ENCODE measurements at places on chromosomes 13 and 19.

DNA sequence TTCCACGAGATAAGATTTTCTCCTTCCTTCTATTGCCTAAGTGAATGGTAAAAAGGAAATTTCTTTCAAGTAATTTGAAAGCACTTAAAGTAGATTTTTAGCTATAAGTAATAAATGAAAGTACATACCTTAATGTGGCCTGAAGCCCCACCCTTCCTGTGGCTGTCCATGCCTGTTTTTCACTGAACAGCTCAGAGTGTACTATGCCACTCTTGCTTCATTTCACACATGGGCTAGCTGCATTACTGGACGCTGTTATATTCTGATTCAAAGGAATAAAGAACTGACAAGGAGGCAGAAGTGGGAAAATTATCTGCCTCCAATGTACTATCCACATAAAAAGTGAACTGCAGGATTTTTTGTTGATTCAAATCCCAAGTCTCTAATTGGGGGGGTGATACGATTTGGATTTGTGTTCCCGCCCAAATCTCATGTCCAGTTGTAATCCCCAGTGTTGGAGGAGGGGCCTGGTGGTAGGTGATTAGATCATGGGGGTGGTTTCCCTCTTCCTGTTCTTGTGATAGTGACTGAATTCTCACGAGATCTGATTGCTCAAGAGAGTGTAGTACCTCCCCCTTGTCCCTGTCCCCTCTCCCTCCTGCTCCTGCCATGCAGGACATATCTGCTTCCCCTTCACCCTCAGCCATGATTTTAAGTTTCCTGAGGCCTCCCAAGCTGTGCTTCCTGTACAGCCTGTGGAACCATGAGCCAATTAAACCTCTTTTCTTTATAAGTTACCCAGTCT is 154.7 kb upstream of the SGCG start:
- no peak for DNase-seq

- peak; percentile 74 for DNase-seq
These were observed 10.5 kb upstream of the SMG9 start for GRCh38 chr19:43765109-43765876.

- no peak for DNase-seq
These were observed 14.3 kb downstream of the MRPS12 start for GRCh38 chr19:38944981-38945506.

- DNase-seq, result no peak
These were observed 62.3 kb downstream of the ITGBL1 start for GRCh38 chr13:101514695-101515275.

- DNase-seq, result no peak
These were observed 11.1 kb upstream of the BCL3 start for GRCh38 chr19:44737238-44738071.

GRCh38 chr13:19818223-19818842 is 35.6 kb upstream of the PSPC1 start:
- DNase-seq, result peak; percentile 36

DNA sequence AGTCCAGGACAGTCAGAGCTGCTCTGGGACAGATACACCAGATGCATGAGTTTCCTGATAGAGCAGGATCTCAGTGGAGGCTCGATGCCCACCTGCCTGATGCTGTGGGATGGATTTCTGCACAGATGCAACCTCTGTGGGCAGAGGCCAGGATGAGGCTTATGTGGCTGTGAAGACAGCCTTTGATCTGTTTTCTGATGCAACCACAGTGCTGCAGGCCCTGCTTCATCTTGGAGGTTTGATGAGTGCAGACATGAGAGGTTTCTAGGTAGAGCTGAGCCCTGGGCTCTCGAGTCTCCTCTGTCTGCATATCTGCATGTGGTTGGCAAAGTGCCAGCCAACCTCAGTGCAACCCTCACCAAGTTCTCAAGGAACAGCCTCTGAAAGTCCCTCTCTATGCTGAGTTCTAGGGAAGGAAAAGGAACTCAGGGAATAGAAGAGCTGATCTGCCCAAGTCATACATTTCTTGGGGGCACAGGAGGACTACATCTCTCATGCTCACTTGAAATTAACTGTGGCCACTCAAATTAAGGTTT is 23.1 kb upstream of the TSHZ3 start:
- no peak for DNase-seq

DNA sequence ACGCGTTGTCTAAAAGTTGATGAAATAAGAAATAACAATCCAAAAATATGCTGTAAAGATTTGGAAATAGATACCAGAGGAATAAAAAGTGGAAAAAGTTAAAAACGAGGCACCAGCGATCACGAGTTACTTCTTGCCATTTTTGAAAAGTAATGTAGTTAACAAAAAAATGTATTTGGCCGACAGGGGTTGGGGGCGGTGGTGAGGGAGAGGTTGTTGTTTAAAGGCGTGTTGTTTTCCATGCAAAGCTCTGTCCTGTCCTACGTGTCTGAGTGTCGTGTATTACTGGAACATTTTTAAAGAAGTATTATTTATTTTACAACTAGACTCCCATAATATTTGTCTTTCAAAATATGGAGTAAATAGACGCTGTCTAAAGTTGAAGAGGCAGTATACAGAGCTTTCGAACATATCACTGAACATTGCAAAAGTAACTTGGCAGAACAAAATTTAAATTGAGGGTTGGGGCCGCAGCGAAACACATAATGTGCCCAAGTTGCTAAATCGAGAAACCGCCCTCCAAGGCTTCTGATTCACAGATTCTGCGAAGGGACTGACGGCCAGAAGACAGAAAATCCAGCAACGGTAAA is 823 bp downstream of the FBXO17 start:
- no peak for DNase-seq

GRCh38 chr19:45499196-45500180 is 1.2 kb downstream of the PPM1N start:
- peak; percentile 69 for DNase-seq

DNA sequence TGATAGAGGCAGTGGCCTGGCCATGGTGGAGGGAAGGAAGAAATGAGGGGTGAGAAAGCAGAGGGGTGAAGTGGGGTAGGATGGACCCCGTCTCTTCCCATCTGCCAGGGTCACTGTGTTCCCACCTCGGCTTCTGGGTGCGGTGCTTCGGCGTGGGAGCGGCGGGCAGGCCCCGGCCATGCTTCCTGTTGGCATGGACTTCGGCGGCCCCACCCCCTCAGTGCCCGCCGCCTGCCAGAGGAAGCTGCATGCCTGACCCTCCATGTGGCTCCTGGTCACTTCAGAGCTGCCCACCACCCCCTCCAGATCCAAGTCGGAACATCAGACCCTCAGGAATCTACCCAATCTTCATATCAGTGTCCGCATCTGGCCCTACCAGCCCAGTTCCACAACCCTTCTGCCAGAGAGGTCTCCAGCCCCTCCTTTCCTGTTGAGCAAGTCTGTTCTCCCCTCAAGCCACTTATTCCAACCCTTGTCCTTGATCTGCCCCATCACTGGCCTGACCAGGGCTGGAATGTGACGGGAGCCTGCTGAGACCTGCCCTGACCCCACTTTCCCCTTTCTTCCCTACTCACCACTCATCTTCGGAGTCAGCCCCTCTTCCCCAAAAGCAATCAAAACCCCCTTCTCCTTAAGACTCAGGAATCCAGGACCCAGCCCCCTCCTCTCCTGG is 1.5 kb downstream of the KCNN4 start:
- DNase-seq, result no peak

DNA sequence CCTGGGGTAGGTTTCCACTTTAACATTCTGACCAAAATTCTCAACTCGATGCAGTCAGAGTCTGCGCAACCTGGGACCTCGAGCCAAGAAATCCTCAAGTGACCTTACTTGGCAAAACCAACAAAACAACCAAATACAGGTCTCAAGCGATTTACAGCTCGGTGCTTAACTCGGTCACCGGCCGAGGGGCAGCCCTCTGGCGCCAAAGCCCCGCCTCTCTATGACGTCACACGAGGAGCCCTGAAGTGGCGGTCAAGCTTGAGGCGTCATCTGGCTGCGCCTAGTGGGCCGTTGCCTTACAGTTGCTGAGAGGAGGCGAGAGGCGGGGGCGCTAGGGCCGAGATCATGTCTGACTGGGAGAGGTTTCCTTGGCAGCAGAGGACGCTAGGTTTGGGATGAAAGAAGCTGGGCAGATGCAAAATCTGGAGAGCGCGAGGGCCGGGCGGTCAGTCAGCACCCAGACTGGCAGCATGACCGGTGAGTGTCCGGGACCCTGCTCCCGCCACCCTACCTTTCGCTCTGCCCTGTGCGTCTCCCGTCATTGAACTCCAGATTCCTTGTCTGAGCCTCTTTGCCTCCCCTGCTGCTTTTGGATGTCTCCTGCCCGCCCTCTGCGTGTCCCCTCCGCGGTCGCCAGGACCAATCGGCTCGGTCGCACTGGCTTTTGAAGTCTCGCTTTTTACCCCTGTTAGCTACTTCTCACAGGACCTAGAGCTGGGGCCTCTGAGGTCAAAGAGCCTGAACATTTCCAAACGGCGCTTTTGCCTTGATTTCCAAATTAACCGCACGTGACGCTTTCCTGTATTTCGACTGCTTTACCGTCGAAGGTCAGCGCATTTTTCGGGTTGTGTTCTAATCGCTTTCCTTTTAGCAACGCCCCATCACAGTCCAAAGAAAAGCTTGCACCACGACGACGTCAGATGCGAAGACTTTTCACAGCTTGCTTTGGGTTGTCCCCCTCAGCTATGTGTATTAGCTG is at the start of gene CDADC1:
Gene CDADC1 (plus strand): TSS at position 283 of the 979 bp plus-strand sequence. CDS start 113 bp downstream, at position 396.
- peak; percentile 82 for DNase-seq

DNA sequence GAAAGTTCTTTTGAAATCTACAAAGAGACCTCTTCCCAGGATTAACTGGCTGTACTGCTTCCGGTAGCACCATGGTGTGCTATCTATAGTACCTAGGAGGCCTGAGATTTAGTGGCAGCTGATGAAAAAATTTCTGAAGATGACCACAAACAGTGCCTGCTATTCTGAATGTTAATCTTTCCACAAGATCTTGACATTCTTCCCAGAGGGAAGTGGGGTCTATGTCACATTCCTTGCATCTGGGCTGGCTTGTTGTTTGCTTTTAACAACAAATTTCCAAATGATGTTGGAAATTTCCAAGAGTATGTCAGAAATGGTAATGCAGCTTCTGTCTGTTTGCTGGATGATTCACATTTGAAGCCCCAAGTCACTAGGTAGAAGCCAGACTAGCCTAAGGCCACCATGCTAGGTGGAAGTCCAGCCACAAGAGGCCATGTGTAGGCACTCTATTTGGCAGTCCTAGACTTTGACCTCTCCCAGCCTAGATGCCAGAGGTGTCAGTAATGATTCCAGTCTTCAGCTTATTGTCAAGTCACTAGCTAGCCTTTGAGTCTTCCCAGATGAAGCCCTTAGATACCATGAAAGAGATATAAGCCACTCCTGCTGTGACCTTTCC is 22.1 kb downstream of the SPART start:
- no peak for DNase-seq

DNA sequence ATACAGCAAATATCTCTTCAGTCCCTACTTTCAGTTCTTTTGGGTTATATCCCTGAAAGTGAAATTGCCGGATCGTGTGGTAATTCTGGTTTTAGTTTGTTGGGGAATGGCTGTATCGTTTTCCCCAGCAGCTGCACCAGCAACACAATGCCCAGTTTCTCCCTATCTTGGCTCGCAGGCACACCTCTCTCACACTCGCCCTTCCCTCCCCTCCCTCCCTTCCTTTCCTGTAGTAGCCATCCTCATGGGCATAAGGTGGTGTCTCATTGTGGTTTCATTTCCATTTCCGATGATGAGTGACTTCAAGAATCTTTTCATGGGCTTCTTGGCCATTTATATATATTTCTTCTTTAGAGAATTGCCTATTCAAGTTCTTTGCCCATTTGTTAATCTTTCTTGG is 8.6 kb upstream of the GPR18 start:
- no peak for DNase-seq

GRCh38 chr13:68019901-68020300 is 789.8 kb upstream of the PCDH9 start:
- no peak for DNase-seq

DNA sequence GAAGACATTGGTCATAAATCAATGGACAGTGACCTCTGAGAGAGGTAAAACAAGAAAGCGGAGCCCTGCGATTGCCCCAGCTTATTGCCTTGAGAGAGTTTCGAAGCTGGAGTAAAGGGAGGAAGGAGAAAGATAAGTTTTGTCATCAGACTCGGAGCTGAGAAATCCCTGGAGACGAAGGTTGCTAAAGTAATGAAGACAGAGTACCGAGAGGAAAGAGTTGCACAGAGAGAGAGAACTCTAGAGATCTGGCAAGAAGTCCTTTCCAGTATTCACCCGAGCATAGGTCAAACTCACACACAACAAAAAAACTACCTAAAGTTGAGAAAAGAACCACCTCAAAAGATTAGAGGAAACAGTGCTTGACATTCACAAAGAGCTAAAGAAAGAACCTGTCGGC is 472.0 kb downstream of the DACH1 start:
- no peak for DNase-seq

DNA sequence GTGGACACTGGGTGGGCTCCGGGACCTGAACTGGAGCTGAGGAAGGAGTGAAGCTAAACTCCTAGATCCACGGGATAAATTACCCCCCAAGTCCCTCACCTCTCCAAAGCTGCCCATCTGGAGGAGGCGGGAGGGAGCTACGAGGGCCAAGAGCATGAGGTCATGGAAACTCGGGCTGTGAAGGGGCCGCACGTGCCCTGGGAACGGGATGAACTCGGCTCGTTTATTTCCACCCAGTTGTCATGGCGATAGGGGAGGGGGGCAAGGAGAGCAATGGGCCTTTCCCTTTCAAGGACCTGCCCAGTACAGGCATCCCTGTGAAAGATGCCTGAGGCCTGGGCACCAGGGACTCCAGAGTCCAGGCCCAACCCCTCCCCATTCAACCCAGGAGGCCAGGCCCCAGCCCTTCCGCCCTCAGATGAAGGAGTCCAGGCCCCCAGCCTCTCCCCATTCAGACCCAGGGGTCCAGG is 3.8 kb downstream of the PPP1R12C start:
- no peak for DNase-seq

DNA sequence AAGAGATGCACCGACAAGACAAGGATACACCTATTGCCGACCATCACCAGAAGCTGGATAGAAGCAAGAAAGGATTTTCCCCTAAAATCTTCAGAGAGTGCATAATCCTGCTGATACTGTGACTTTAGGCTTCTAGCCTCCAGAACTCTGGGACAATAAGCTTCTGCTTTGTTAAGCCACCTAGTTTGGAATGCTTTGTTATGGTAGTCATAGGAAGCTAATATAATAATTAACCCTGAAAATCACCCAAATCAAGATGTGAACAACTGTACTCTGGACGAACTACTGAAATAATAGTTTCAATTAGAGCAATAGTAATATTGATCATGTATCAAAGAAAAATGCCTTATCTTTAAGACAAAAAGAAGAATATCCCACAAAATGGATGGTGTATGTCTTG is 524.6 kb downstream of the EFNB2 start:
- no peak for DNase-seq

DNA sequence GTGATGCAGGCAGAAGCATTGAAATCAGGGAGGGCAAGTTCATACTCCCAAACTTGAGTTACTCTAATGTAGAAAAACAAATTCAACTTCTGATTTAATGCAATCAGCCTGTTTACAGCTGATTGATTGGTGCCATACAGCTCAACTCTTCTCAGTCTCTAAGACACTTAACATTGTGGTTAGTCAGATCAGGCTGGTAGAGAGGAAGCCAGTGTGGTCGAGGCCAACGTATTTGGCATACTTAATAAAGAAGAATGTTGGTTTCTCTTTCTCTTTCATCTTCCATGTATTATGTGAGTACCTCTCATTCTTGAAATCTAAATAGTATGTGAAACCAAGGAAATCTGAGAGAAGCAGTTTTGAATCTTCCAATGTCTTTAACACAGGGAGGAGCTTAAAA is 255.0 kb upstream of the SLITRK1 start:
- DNase-seq, result peak; percentile 18

- no peak for DNase-seq
These were observed 1.8 kb downstream of the CDX2 start for GRCh38 chr13:27967203-27967735.

All from activated naive CD4-positive, alpha-beta T cell treated with anti-CD3 and anti-CD28 coated beads, Interleukin-2, amount 50 U/mL, for 16 hours (primary cell).